Esophagus mucosa (tissue), 1 donor: ENCODE measurements at places on chromosomes 6 and 20.

- ATAC-seq, result peak; percentile 89
Observed at GRCh38 chr6:79453558-79454042, 83.6 kb downstream of the LCA5 start.

- no peak for ATAC-seq
Observed at GRCh38 chr6:14028631-14029030, 88.9 kb upstream of the CD83 start.

- no peak for ATAC-seq
Observed at GRCh38 chr6:118207947-118208346, 300.9 kb downstream of the SLC35F1 start.

DNA sequence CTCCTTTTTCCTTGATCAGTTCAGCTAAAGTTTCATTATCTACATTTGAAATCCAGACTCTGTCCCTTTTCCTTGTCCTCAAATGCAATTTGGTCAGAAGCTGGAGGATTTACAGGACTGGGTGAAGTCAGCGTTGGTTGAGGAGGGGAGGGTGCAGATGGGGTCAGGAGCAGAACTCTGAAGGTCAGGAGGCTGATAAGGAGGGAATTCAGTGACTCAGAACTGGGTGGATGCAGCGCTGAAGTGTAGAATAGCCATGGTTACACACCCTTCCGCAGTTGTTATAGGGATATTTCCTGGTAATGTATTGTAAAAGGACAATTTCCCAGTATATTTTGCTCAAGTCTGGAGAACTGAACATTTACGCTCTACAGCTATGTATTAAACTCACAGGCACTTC lies 133.1 kb upstream of the FOXA2 start:
- ATAC-seq, result no peak

GRCh38 chr20:9344083-9344920 lies 170.1 kb upstream of the LAMP5 start:
- ATAC-seq, result no peak

- no peak for ATAC-seq
Observed at GRCh38 chr6:147382945-147383554, 125.4 kb upstream of the SAMD5 start.

DNA sequence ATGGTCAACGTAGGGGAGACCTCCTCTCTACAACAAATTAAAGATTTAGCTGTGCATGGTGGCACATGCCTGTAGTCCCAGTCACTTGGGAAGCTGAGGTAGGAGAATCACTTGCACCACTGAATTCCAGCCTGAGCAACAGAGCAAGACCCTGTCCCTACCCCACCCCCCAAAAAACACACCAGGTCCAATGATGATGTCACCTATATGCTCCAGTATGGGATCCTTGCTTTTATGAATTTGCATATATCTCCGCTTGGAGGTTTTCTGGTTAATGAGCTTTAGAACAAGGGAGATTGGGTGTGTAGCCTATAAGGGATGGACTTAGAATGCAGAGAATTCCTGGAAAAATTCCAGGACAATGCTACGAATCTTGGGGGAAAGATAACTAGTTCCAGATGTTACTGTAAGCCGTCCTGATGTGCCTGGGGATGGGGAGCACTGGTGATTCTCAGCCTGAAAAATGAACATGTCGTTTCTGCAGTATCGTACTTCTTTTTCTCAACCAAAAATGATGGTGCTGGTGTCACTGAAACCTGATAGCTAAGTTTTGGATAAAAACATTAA lies 61.1 kb downstream of the ZBTB2 start:
- no peak for ATAC-seq

DNA sequence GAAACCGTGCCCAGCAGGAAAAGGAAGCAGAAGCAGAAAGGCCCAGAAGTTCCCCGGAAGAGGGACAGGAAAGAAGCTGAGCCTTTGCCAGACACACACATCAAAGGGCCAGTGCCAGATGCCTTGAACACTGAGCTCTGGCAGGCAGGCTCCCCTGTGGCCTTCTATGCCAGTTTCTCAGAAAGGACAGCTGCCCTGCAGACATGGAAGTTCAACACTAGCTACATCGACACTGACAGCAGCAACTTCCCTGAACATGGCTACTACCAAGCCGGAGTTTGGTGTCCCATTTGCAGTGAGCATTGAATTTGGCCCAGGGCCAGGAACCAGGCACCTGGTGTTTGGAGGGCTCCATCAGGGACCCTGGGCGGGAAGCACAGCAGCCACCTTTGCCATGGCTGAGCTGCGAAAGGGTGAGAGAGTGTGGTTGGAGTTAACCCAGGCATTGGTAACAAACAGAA lies 8.0 kb upstream of the RAET1E start:
- no peak for ATAC-seq
